ENCODE measurements at places on chromosomes 11 and 22.

- DNase-seq = no peak
These were observed 404.6 kb downstream of the OPCML start for GRCh38 chr11:133127741-133128140.

DNA sequence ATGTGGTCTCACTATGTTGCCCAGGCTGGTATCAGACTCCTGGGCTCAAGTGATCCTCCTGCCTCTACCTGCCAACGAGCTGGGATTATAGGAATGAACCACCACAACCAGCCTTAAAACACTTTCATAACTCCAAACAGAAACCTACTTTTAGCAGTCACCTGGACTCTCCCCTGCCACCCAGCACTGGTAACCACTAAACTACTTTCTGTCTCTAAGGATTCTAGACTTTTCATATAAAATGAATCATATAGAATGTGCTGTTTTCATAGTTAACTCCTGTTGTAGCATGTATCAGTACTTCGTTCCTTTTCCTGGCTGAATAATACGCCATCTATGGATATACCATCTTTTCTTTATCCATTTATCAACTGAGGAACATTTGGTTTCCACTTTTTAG is 29.4 kb upstream of the PISD start:
- DNase-seq = no peak

DNA sequence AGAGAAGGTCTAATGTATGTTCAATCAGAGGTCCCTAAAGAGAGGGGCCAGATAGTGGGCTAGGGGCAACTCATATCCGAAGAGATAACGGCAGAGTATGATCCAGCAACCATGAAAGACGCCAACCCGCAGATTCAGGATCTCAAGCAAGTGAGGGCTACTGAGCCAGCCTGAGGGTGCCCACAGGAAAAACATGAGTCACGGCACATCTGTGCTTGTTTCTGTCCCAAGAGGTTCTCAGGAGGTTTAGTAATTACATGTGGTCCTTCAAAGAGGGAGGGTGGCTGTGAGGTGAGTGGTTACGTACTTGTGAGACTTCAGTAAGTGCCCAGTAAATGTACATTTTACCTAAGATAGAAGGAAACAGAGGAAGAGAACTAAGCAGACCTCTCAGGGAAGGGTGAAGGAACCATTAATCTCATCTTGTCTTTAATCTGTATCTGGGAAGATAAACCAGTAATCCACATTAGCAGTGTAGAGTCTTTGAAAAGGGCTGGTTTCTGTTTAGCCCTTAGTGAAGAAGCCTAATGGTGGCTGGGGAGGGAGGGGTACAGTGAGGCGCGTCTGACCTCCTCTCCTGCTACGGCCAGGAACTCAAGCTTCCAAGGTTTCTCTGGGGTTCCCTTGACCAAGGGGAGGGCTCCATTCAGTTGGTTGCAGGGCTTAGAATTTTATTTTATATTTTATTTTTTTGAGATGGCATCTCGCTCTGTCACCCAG is 10.2 kb downstream of the SIRT3 start:
- no peak for DNase-seq

DNA sequence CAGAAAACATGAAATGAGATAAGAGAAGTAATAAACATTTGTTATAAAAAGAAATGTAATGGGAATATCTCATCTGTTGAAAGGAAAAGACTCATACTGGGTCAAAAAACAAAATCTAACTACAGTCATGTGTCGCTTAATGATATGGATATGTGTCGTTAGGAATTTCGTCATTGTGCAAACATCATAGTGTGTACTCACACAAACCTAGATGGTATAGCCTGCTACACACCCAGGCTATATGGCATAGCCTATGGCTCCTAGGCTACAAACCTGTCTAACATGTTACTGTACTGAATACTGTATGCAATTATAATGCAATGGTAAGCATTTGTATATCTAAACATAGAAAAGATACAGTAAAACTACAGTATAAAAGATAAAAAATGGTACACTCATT is 89.8 kb upstream of the ZC3H12C start:
- DNase-seq = no peak
